Naive thymus-derived CD4-positive, alpha-beta T cell (primary cell): ENCODE measurements at places on chromosomes 1 and 21. TPM values are rescaled to one million over a fixed set of nuclear protein-coding genes. Genes with fewer than 3 reads are reported as not detected.

The PRELP gene
- polyA plus RNA-seq: not detected

The S100A3 gene
- polyA plus RNA-seq: not detected

The PRKAA2 gene
- not detected for polyA plus RNA-seq

The PRR9 gene
- polyA plus RNA-seq: not detected

DNA sequence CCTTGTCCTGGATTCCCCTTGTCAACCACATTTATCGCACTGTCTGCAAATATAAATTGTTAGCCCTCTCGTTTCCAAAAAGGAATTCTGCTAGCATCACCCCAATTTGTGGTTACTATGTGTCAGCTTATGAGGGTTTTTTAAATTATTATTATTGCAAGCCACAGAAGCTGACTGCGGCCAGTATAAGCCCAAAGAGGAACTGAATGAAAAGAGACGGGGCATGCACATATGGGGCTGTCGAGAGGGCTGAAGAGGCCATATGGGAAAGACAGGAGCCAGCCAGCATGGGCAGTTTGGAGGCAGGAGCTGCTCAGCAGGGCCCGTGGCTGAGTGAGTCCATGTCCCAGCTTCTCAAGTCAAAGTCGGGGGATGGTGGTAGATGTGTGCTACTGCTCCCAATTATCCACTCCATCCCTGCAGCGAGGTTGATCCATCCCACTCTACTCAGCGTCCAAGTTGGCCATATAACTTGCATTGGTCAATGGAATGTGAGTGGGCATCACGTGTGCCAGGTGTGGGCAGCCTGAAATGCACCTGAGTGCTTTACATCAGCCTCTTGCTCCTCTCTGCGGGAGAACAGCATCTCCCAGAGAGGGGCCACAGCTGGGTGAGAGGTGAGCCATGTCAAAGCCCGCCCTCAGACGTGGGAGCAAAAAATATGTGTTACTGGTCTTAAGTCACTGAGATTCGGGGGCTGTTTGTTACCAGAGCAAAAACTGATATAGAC lies 37.6 kb upstream of the LDLRAP1 start:
- no peak for DNase-seq

- no peak for DNase-seq
Measured at GRCh38 chr1:119590393-119590792, 57.7 kb downstream of the ZNF697 start.

GRCh38 chr1:106975944-106976343 lies 80.5 kb upstream of the PRMT6 start:
- no peak for DNase-seq

DNA sequence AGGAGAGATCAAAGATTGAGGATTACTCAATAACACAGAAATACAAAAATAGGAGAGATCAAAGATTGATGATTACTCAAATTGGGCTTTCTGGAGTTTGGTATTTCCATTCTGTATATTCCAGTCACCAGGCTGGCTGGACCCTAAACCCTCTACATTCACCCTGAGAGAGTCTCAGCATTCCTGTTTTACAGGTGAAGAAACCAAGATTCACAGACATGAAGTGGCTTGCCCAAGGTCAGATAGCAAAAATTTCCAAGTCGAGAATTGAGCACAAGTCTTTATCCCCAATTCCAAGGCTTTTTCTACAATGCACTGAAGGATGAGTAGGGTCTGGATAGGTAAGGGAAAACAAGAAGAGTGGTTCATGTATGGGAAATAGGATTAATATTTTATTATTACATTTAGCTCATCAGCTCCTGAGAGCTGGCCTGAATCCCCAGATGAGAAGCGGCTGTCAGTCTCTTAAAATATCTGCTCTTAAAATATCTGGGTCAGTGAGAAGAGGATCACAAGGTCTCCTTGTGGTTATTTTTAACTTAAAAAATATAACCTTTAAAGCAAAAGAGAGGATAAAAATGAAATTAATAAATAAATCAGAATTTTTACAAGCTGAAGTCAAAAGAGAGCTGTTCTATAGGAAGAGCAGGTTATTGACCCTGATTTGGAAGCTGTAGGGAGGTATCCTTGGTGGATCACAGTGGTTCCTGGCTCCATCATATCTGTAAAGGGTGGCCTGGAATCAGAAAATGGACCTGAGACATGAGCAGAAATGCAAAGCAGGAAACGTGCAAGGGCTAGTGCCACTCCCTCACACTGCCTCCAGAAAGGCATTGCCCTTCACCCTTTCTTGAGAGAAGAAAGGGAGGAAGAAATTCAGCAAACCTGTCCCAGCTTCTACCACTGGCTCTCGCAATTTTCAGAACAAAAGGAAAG lies 29.1 kb upstream of the SEC16B start:
- no peak for DNase-seq

- no peak for DNase-seq
Measured at GRCh38 chr1:234862360-234862943, 252.5 kb upstream of the IRF2BP2 start.

DNA sequence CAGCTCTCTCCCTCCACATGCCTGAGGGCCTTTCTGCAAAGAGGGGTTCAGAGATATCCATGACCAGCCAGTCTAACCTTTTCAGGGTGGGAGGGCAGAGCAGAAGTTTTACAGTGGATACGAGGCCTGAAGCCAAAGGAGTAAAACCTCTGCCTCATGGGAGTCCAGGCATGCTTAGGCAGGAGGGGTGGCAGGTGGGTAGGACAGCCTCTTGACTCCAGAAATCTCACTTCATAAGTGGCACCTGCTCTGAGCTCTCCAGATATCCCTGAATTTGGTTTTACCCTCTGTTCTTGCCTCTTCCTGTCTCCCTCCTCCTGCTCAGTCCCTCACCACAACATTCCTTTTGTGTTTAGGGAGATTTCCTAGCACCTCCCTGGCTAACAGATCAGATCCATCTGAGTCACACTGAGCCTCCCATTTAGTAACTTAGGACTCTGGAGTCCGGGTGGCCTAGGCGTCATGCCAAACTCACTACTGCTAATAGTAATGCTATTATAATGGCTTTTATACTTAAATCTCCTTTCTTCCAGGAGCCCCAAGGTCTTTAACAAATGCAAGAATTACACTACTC lies 201.0 kb downstream of the HS2ST1 start:
- no peak for DNase-seq

GRCh38 chr1:248045209-248045608 lies 1.4 kb upstream of the OR2L3 start:
- no peak for DNase-seq
